ENCODE measurements at places on chromosomes 7 and 10.

- no peak for DNase-seq
Measured at GRCh38 chr7:151697942-151698341, 178.2 kb upstream of the RHEB start.

- no peak for DNase-seq
Measured at GRCh38 chr10:35011771-35012191, 78.4 kb downstream of the CUL2 start.

DNA sequence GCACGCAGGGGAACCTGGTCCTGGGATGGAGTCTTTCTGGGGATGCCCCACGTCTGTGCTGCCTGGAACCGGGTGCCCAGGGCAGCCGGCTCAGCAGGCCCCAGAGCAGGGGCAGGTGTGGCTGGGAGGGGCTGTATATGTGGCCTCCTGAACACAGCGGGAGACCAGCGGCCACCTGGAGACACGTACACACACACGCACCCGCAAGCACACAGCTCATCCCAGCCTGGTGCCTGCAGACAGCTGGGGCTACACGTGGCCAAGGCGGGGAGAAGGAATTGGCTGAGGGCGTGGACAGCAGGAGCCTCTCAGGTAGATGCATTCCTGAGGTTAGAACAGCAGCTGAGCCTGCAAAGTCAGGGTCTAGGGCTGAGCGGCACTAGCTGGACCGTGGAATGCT lies 14.0 kb downstream of the ADAM8 start:
- no peak for DNase-seq

- no peak for DNase-seq
Measured at GRCh38 chr7:43725251-43725650, 4.1 kb downstream of the COA1 start.

- no peak for DNase-seq
Measured at GRCh38 chr7:2621061-2621828, 10.5 kb upstream of the TTYH3 start.

GRCh38 chr7:2583798-2584580 lies 25.2 kb downstream of the IQCE start:
- DNase-seq, result no peak

- DNase-seq, result no peak
Measured at GRCh38 chr10:118590334-118590733, 5.1 kb downstream of the PRLHR start.

DNA sequence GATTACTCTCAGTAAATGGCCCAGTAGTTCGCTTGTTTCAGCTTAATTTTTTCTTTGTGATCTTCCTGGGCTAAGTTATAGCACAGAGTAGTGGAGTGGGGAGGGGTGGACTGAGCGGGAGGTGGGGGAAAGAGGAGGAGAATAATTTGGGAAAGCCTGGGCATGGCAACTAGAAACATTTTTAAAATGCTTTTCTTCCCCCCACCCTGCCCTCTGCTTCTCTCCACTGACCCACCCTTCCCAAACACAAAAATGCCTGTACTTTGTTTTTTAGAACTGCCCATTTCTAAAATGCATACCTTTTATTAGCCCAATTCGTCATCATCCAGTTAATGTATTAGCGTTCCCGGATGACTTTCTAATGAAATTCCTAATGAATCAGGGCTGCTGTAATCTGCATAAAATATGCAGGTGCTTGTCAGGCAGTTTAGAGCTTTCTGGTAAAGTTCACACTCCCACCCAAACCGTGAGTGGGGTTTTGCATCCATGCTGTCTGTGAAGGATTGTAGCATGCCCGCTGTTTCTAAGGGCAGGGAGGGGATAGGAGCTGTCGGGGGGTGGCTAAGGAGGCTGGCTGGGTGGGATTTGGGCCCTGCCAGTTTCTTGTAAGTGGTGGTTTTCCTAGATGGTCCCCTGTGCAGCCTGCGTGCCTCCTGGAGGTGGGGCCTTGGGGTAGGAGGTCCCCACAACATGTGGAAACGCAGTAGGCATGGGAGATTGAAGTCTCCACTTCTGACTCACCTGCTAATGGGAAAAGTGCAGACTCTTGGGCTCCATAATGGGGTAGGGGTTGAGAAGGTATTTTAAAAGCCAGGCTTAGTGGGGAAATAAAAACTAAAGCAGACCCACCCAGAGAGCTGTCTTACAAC lies 190.3 kb downstream of the TCF7L2 start:
- DNase-seq, result no peak

DNA sequence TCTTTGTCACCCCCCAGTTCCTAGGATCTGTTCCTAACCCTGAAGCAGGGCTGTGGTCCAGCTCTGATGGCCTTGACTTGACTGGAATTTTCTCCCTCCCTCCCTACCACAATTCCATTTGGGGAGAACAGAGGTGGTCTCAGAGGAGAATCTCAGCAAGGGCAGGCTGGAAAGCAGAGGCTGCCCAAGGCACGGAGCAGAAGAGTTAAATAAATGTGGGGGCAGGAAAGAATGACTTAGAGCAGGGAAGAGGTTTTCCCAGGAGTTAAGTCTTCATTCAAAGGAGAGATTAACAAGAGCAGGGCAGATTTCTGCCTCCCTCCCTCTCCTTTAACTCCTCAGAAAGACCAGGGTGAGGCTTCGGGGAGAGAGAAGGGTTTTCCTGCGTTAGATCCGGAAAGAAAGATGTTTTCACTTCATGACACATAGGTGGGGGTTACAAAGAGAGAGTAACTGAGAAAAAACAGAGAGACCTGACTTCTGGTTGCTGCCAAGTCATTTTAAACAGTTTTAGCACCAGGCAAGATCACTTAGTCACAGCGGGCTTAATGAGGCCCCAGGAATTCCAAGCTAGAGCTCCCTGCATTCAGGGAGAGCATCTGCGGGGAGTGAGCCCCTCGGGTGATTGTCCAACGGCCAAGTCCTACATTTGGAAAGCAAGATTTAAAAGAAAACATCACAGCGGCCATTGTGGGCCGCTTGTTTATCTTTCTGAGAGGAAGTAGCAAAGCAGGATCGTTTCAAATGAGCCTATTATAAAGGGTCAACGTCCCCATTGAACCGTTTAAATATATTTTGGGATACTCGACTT lies 78.7 kb downstream of the ARHGAP22 start:
- no peak for DNase-seq

- no peak for DNase-seq
Measured at GRCh38 chr10:1605999-1606940, 131.1 kb downstream of the ADARB2 start.

GRCh38 chr7:118312051-118312450 lies 87.5 kb downstream of the ANKRD7 start:
- no peak for DNase-seq

DNA sequence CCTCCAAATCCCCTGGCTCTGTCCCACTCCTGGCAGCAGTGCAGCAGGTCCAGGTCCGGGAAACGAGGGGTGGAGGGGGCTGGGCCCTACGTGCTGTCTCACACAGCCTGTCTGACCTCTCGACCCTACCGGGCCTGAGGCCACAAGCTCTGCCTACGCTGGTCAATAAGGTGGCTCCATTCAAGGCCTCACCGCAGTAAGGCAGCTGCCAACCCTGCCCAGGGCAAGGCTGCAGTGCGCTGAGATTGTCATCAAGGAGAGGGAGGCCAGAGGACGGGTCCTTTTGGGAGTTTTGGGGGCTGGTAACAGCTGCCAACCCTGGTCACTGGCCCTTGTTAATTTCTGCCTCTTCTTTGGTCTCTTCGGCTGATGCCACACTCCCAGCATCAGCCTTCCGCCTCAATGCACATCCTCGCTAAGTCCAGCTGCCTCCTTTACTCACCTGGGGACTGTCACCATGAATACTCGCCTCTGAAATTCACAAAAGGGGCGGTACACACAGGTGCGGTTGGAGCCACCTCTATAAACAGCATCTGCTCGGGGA lies 3.5 kb downstream of the EPO start:
- DNase-seq, result no peak

- no peak for DNase-seq
Measured at GRCh38 chr10:14240253-14241189, 90.2 kb downstream of the FRMD4A start.

GRCh38 chr10:690372-691161 lies 1.1 kb upstream of the DIP2C start:
- DNase-seq, result no peak

- DNase-seq, result no peak
Measured at GRCh38 chr10:124740369-124741280, 3.6 kb downstream of the FAM53B start.

DNA sequence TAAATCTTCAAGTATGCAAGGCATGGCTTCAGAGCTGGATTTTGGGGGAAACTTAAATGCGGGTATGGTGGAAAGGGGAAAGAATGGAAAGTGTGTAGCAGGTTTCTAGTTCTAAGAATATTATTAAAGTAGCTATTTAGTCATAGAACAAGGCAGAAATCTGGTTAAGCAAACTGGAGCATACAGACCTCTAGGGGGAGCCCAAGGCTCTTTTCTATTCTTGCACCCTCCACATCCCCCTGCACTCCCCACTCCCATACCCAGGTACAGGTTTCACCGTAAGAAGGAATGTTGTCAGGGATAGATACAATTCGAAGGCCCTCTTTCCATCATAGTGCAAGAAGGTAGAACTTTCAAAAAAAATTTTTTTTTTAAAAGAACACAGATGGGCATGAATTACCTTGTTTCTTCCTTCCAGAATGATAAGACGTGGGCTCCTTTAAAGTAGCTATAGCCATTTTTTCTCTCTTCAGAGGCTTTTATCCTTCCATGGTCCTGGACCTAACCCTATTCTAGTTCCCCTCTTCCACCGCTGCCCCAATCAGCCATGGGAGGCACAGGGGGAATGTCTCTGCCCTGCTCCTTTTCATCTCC lies 41.5 kb upstream of the SMIM30 start:
- no peak for DNase-seq

DNA sequence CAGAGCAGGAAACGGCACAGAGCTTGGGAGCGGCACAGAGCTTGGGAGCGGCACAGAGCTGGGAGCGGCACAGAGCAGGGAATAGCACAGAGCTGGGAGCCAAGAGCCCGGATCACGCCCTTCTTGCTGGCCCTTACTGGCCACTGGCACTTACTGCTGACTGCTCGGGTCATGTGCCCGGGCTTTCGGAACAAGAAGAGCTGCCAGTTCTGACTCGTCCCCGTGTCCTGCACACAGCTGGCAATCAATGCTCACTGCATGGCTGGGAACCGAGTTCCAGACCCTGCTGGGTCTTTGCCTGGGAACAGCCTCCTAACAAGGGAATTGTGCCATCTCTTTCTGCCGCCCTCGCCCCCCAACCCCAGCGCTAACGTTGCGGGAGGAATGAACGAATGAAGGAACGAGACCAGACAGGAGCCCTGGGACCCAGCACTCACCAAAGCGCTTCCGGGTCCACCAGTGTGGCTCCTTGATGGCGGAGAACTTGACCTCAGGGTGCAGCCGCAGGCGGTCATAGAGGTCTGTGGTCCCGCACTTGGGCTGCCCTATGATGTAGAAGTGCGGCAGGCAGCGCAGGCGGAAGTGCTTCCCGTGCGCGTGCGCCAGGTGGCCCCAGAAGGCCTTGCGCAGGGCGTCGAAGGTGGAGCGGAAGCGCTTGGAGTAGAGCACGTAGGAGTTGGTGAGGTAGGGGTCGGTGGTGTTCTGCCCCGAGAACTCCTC lies 49.1 kb downstream of the CHST15 start:
- DNase-seq, result no peak

GRCh38 chr7:27247452-27248426 lies 5.1 kb downstream of the EVX1 start:
- no peak for DNase-seq

GRCh38 chr7:141617280-141617679 lies 66.1 kb downstream of the AGK start:
- DNase-seq, result no peak

GRCh38 chr7:29038463-29038862 lies 80.3 kb upstream of the TRIL start:
- DNase-seq, result no peak

GRCh38 chr10:71924771-71925170 lies 39.4 kb upstream of the CHST3 start:
- DNase-seq, result no peak

GRCh38 chr7:47056731-47057130 lies 525.2 kb downstream of the TNS3 start:
- no peak for DNase-seq

GRCh38 chr7:106871793-106872571 lies 6.9 kb downstream of the PIK3CG start:
- no peak for DNase-seq

- DNase-seq, result no peak
Measured at GRCh38 chr7:78018641-78019446, 220.3 kb downstream of the PHTF2 start.

GRCh38 chr10:71638064-71638821 lies 81.3 kb downstream of the C10orf105 start:
- DNase-seq, result no peak

DNA sequence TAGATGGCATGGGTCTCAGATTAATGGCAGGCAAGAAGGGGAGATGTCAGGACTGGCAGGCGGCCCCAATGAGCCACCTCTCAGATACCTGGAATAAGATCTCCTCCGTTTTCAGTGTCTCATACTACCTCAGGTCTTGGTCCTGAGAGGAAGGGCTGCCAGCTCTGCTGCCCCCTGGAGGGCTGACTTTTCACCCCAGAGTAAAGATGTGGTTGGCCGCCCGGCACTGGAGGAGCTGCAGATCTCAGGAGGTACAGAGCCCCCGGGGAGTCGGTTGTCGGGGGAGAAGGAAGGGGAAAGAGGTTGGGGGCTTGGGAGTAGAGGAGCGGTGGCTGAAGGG lies 642 bp upstream of the COL13A1 start:
- DNase-seq, result no peak

DNA sequence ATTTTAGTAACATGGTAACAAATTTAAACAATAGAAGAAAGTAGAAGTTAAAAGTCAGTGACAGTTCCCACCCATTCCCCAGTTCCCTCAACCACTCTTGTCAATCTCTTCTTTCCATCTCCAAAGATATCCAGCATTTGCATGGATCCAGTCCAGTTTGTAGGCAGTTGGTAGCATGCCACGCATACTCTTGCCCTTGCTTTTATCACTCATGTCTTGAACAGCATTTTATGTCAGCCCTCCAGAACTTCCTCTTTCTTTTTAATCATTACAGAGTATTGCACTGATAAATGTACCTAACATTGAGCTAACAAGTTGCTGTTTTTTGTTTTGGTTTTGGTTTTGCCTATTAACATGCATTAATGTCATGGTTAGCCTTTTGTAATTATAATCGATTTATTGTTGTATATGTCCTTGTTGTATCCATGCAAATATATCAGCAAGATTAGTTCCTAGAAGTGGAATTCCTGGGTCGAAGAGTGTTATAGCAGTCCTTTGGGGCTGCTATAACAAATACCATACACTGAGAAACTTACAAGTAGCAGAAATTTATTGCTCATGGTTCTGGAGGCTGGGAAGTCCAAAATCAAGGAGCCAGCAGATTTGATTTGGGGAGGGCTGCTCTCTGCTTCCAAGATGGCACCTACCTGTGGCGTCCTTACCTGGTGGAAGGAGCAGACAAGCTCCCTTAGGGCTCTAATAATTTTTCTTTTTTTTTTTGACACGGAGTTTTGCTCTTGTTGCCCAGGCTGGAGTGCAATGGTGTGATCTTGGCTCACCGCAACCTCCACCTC lies 25.7 kb downstream of the CHST3 start:
- no peak for DNase-seq

DNA sequence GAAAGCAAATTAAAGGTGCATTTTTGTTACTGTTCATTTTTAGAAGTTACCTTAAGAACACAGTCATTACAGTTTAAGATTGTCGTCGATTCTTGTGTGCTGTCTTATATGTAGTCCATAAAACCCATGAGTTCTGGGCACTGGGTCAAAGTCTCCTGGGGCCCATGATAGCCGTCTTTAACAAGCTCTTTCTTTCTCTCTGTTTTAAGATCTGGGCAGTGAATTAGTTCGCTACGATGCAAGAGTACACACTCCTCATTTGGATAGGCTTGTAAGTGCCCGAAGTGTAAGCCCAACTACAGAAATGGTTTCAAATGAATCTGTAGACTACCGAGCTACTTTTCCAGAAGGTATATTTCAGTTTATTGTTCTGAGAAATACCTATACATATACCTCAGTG lies 90.7 kb upstream of the CAPZA2 start:
- no peak for DNase-seq

Data from T follicular helper cell (primary cell).